ENCODE measurements at places on chromosomes 16 and 17. TPM values are rescaled to one million over a fixed set of nuclear protein-coding genes. Genes with fewer than 3 reads are reported as not detected.

Gene ORC6
- 47.0 TPM for total RNA-seq

Gene AANAT
- 0.48 TPM for total RNA-seq

Gene TEKT5
- not detected for total RNA-seq

Gene CRISPLD2
- 3.3 TPM for total RNA-seq

Gene PPP1R27
- 0.39 TPM for total RNA-seq

Gene FSCN2
- 0.59 TPM for total RNA-seq

Gene KCNJ16
- total RNA-seq: 0.21 TPM

Gene UBFD1
- total RNA-seq: 49.3 TPM

Gene FOXC2
- total RNA-seq: 4.9 TPM

Gene KRTAP9-8
- total RNA-seq: not detected

Gene HBA1
- not detected for total RNA-seq

Gene CDH3
- total RNA-seq: 0.41 TPM

Gene FNDC8
- total RNA-seq: not detected

Gene YBX2
- total RNA-seq: 0.56 TPM

Gene CDH1
- 4.2 TPM for total RNA-seq

Gene CDRT15L2
- total RNA-seq: not detected

Gene ZBTB4
- 25.6 TPM for total RNA-seq

Gene TIGD7
- 1.0 TPM for total RNA-seq

Gene ATP2A3
- total RNA-seq: 5.3 TPM

Gene TNFRSF13B
- total RNA-seq: not detected

Gene ENKD1
- 10.0 TPM for total RNA-seq

Gene SPECC1
- 43.2 TPM for total RNA-seq

Gene CAMKK1
- total RNA-seq: 24.9 TPM

Gene TBC1D3H
- not detected for total RNA-seq

Gene PLLP
- total RNA-seq: 1.4 TPM

Gene CHST4
- 0.08 TPM for total RNA-seq

Gene CDC6
- total RNA-seq: 52.7 TPM

Measured in A549 treated with Mapracorat at 1 μM for 4 hours (cell line).